Right renal pelvis (tissue), 4 donors: ENCODE measurements at places on chromosomes 5 and 9. TPM values are rescaled to one million over a fixed set of nuclear protein-coding genes. Genes with fewer than 3 reads are reported as not detected.

GRCh38 chr9:127417131-127418036 lies 6.8 kb upstream of the ZNF79 start:
- no peak for DNase-seq

Gene GARNL3
- polyA plus RNA-seq: 15.2 TPM

Gene AGGF1
- polyA plus RNA-seq: 31.0 TPM

- DNase-seq: no peak
These were observed 56.3 kb downstream of the SEMA4D start for GRCh38 chr9:89441655-89441970.

Gene DDX31
- 16.4 TPM for polyA plus RNA-seq

- DNase-seq: no peak
These were observed 115.5 kb downstream of the CARTPT start for GRCh38 chr5:71834601-71835000.

Gene NR4A3
- 0.53 TPM for polyA plus RNA-seq

- DNase-seq: peak; percentile 40
These were observed 58.1 kb downstream of the DMRT1 start for GRCh38 chr9:899440-900184.

Gene CCNO
- 6.5 TPM for polyA plus RNA-seq

DNA sequence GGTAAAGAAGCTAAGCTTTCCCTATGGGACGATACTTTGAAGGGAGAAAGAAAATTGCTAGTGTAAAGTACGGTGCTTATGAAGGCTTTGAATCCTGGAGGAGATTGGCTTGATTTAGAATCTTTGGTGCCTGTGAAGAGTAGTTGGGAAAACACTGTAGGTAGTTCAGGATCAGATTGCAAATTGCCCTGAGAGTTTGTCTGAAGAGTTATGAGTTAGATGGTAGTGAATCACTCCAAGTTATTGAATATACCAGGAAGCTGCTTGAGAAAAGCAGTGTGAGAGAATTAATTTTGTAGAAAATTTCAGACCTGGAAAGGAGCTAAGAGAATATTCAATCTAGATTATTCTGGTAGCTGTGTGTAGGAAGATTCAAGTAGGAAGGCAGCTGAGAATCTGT lies 11.5 kb downstream of the MAN2A1 start:
- no peak for DNase-seq

Gene BASP1
- polyA plus RNA-seq: 84.6 TPM

DNA sequence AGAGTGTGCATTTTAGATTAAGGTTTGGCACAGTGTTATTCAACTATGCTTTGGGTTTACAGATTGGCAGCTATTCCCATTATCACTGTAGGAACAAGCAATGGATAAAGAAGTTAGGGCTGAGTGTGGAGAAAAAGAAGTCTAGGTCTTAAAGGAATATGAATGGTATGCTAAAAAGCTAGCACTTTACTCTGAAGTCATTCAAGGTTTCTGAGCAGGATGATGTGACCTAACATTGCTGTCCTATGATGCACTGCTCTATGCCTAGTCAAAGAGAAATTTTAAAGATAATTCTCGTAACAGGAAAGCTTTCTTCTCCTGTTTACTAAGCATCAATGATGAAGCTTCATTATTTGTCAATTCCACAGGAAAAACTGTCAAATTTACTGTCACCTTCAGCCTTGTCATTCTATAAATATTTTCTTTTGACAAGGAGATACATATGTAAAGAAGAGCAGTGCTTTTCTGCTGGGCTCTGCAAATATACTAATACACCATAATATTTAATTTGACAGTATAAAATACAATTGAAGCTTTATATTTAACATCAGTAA lies 476.1 kb upstream of the PTPRD start:
- no peak for DNase-seq

GRCh38 chr9:3912280-3912679 lies 386.5 kb upstream of the RFX3 start:
- no peak for DNase-seq
